Activated T-cell treated with anti-CD3 and anti-CD28 coated beads, Interleukin-2, amount 50 U/mL, for 72 hours (primary cell): ENCODE measurements at places on chromosomes 3 and 15.

GRCh38 chr3:94259291-94259690 is 196.4 kb downstream of the NSUN3 start:
- DNase-seq, result no peak

DNA sequence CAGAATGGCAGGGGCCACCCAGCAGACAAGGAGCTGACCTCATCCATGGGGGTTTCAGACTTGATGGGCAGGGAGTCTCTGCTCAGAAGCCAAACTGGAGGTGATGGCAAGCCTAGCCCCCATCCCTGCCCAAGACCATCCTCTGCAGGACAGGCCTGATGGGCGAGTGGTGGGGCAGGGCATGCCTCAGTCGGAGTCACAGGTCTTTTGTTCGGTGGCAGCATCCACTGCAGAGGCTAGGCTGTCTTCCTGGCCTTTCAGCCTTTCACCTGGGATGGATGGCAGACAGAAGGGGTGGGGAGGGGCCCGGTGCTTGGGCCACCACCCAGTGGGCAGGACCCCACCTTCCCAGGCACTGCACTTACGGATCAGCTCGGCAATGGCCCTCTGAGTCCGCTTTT is 44.4 kb downstream of the PTH1R start:
- DNase-seq, result no peak

DNA sequence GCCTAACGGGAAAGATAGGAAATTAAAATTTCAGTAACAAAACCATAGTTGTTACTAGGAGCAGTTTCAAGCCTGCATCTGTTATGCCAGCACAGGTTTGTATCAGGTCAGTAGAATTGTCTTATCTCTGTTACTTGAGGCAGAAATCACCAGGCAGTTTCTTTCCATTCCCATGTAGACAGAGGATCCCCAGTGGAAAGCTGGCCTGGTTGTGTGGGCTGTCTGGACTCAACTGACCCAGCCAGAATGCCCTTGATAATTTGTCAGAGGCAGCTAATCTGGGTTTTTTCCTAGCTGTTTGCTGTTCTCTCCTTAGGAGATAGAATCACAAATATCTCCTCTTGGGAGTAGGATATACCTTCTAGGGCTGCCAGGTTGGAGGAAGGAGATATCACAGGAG is 1044.7 kb downstream of the IGSF11 start:
- no peak for DNase-seq

GRCh38 chr15:77851691-77852090 is 219.0 kb upstream of the LINGO1 start:
- DNase-seq, result no peak
